CD8-positive, alpha-beta memory T cell (primary cell): ENCODE measurements at places on chromosomes 5 and 9.

DNA sequence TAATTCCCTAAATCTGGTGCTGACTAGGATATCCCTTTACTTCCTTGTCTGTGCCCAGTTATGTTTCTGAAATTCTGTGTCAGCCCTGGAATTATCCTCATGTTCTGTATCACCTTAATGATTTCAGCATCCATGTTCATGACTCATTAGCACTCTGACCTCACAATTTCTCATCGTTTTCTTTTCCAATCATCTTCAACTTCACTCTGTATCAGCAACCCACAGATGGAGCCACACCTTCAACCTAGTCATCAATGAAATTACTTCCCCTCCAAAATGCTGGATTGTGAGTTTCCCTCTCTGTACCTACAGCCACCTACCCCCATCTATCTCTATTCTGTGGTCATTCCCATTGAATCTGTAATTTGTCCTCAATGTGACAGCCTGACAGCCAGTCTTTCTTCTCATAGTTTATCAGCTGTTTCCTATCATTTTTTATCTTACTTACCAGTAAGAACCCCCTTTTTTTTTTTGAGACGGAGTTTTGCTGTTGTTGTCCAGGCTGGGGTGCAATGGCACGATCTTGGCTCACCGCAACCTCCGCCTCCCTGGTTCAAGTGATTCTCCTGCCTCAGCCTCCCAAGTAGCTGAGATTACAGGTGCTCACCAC lies 3.1 kb upstream of the IL6ST start:
- DNase-seq: no peak

- DNase-seq: no peak
Measured at GRCh38 chr5:135494196-135494595, 41.6 kb downstream of the NEUROG1 start.

- no peak for DNase-seq
Measured at GRCh38 chr9:33995449-33995848, 53.2 kb downstream of the UBAP2 start.

DNA sequence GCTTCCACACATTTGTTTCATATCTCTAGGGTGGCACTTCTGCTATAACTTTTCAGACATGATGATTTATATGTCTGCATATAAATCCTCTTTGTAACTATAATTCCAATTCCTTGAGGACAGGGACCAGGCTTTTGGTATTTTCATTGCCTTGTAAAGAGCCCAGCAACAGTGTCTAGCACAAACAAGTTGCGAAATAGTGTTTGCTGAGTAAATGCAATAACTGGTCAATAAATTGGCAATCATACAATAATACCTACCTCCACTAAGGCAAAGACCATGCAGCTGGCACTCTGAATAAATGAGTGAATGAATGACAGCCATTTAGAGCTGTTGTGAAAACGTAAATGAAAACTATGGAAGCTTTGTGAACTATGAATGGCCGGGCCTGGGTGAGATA lies 564.0 kb upstream of the ZNF462 start:
- no peak for DNase-seq

GRCh38 chr5:96932026-96932425 lies 3.9 kb upstream of the LNPEP start:
- no peak for DNase-seq

DNA sequence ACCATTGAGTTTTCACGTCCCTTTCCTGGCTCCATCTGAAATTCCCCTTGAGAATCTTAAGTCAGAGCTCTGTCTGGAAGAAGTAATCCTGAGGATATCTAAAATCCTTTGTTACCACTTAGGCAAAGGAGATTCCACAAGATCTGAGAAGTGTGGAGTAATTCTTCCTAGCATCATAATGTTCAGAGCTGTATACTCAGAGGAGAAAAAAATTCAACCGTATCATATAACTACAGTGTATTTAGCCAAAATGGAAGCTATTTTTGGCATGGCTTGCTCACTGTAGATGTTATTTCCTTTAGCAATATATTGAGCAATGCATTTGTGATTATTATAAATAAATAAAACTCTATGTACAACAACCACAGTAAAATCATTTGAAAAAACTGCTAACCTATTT lies 1858.4 kb downstream of the EFNA5 start:
- no peak for DNase-seq

- no peak for DNase-seq
Measured at GRCh38 chr9:76534026-76534425, 75.0 kb downstream of the GCNT1 start.

DNA sequence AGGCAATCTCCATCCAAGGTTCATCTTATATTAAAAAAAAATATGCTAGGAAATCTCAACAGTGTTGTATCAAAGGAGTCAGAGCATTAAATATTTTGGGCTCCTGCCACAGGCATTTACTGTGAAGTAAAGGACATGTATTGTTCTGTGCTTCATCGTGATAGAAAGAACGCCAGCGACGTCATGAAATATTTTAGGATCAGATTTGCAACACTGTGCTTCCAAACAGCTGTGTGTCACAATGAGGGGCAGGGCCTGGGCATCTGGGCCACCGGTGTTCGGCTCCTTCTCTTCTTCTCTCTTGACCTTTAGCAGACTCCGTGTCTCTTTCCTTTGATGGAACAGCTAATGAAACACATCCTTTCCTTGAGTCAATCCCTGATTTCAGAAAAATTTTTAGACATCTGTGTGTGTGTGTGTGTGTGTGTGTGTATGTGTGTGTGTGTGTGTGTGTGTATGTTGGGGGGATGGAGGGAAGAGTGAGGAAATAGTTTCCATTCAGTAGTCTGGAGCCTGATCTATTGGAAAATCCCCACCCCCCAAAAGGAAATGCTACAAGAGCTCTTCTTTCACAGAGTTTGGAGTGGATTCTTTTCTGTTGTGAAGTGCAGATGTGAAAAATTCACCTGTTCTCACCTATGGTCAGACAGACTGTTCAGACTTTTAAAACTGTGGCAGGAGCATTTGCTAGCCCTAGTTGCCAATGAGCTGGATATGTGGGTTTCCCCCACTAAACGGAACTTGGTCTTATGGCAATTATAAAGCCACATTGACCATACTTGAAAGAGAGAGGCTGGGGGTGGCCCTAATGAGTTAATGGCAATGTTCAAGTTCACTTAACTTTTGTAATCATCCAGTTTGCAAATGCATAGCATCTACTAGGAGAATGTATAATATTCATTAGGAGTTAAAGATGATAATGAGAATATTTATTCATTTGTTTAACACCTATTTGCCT lies 18.1 kb upstream of the TNC start:
- no peak for DNase-seq

DNA sequence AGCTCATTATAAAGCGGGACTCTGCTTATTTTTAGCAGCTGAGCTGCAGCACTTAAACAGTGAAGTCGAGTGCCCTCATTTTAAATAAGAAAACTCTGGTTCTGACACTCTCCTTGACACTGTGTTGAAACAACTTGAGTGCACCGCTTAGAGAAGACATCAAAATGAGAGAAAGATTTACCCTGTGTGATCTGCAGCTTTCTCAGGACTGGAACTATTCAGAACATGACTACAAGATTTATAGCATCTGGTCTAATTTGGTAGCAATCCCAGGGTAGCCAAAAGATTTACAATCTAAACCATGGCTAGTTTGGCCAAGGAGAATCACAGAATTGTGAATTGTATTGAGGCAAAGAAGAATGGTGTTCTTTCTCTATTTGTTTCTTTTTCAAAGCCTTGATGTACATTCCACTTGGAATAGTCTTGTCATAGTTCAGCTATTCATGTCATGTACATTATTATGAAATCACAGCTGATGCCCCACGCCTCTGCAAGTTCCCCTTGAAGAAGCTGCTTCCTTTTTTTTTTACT lies 38.7 kb downstream of the PLEKHG4B start:
- DNase-seq: no peak

- no peak for DNase-seq
Measured at GRCh38 chr9:131657456-131657855, 82.4 kb downstream of the RAPGEF1 start.

GRCh38 chr5:135700731-135701130 lies 121.9 kb upstream of the CXCL14 start:
- DNase-seq: no peak

GRCh38 chr9:136724772-136725171 lies 12.4 kb downstream of the DIPK1B start:
- DNase-seq: no peak

DNA sequence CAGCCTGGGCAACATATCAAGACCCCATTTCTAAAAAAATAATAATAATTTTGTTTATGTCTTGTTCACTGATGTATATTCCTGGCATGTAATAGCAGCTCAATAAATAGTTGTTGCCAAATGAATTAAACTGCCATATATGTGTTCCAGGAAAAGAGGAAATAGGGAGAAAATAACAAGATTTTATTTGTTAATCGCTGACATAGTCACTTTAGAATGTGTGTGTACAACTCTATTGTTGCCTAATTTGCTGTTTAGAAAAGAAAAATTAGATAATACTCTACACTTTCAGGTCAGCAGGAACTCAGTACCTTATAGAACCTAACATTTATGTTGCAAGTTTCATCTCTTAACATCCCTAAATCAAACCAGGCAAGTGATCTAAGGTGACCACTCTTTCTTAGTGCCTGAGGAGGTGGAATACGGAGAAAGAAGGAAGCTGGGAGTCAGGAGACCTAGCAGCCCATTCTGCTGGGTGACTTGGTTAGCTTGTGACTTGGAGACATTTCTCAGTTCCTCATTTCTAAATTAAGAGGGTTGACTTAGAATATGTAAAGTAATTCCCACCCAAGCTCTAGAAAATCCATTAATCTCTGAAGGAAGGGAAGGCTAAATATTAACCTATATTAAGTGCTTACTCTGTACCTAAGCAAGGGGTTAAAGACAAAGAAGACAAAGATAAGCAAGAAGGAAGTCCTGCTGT lies 110.3 kb upstream of the IQGAP2 start:
- no peak for DNase-seq

GRCh38 chr9:4320021-4320420 lies 20.2 kb upstream of the GLIS3 start:
- no peak for DNase-seq

DNA sequence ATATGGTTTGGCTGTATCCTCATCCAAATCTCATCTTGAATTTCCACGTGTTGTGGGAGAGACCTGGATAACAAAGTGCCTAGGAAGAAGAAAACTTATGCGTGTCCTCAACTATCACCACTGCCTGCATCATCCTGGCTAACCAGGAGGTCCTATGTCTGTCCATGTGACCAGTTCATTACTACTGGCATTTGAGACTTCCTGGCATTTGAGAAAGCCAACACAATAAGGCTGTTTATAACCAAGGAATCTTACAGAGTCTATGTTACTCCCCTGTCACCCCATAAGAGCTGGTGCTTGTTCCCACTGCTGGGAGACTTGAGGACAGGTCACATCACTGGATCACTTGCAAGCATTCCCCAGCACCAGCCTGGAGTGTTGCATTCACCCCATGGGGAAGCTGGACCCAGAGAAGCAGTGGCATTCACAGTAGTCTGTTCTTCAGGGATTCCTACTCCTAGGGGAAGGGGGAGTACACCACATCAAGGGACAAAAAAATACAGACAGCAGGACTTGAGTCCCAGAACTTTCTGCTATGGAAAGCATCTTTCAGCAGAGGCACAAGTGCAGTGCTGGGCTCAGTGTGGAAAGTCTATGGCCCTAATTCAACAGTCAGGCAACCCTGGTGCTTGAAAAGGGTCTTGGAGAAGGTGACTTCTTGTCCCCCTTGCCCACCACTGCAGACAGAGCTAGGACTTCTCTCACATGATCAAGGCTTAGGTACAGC lies 717.1 kb downstream of the SEMA5A start:
- no peak for DNase-seq

- no peak for DNase-seq
Measured at GRCh38 chr5:177393206-177393765, 7.2 kb downstream of the PFN3 start.

GRCh38 chr9:109238655-109239054 lies 71.6 kb upstream of the FRRS1L start:
- DNase-seq: no peak

GRCh38 chr9:117644932-117645636 lies 59.1 kb upstream of the TLR4 start:
- no peak for DNase-seq
